ENCODE measurements at places on chromosomes 1 and 21.

DNA sequence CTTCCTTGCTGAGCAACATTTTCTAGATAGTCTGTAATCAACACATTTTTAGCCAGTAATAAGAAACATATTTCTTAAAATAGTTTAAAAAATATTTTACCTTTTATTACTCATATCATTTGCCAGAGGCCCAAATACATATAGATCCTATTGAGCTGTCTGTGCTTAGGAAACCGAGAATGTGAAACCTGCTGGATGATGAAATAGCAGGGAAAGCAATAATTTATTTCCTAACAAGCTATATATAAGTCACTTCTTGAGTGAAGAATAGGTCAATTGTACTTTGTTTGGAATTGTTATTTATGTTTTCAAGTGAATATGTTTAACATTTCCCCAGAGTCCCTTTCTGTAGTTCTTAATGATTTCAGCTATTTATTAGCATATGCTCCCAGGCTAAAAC is 339.9 kb upstream of the TMPRSS15 start:
- DNase-seq: no peak

- peak; percentile 38 for DNase-seq
Observed at GRCh38 chr1:59367301-59368007, 70.6 kb downstream of the FGGY start.

GRCh38 chr1:235270625-235271024 is 57.4 kb downstream of the ARID4B start:
- DNase-seq: peak; percentile 51

DNA sequence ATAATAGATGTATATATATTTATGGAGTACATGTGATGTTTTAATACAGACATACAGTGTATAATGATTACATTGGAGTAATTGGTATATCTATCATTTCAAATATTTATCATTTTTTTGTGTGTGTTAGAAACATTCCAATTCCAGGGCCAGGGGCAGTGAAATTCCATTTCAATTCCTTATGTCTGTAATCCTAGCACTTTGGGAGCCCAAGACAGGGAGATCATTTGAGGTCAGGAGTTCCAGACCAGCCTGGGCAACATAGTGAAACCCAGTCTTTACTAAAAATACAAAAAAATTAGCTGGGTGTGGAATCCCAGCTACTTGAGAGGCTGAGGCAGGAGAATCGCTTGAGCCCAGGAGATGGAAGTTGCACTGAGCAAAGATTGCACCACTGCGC is 30.4 kb upstream of the PDC start:
- DNase-seq: no peak

GRCh38 chr1:93614986-93615581 is 66.6 kb downstream of the BCAR3 start:
- DNase-seq: no peak

- no peak for DNase-seq
Observed at GRCh38 chr1:200653022-200653462, 16.7 kb downstream of the DDX59 start.

DNA sequence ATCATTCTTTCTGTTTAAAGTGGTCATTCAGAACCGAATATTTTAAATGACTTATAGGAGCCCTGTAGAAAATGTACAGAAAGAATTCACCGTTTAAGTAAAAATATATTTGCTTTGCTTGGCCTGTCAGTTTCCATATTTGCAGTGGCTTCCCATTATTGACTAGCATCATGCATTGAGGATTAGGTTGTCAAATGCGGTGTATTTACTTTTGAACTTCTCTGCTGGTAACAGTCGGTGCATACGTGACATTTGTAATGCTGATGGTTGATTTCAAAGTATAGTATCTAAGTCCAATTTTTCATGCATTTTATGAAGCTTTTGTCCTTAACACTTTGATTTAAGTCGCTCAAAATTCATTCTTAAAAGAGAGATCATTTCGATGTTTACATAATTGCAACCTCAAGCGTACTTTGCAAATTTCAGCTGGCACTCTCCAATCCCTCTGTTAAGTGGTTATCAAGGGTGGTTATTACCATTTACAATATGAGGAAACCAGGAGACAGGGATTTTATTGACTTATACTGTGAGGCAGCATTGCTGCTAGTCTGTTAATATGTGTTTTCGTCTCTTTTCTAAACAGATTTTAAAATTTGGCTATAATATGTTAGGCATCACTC is 201.6 kb downstream of the SDCCAG8 start:
- DNase-seq: no peak

Measured in suppressor macrophage treated with lipopolysaccharide for 4 hours (primary cell).